Aorta (tissue), 5 donors: ENCODE measurements at places on chromosomes 3 and 15. TPM values are rescaled to one million over a fixed set of nuclear protein-coding genes. Genes with fewer than 3 reads are reported as not detected.

Gene VPS8
- 108 TPM for total RNA-seq

DNA sequence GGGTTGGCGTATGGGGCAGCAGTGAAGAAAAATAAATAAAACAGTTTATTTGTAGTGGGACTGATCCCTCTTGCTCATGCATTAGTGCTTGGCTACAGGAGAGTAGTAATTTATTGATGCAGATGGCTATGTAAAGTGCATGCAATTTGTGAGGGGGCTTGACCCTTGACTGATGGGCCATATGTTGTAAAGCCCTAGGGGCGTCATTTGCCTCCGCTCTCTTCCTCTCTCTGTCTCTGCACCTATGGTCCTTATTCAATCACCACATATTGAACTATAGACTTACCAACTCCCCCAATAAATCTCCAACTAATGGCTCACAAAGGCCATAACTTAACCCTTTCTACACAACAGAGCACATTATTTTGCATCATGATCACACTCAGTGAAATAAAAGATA lies 227.7 kb downstream of the ROBO2 start:
- DNase-seq = no peak
- H3K4me3 ChIP-seq = no peak overlapping the region
- H3K36me3 ChIP-seq = no peaks in the 10 kb centered on the region
- H3K4me1 ChIP-seq = no peaks in the 10 kb centered on the region

DNA sequence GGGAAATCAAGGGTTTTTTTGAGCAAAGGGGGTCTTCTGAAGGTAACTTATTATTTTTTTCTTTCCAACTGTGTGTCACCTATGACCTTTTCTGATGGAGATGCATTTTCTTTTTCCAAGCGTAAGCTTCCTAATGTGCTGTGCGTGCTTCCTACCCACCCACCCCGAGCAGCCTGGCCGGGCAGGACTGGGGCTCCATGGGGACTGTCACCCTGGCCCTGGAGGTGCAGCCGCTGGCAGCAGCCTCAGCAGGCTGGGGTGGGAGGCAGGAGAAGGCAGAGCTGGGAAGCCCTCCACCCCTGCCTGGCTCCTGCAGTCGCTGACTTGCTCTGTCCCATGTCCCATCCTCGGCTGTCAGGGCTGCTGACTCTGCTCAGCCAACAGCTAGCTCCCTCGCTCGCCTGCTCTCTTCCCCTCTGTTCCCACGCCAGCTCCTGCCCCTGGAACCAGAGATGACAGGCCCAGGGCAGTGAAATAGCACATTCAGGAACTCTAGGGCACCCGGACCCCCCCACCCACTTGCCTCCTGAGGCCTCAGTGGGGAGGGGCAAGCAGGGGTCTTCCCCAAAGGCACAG lies 21.4 kb downstream of the IDH2 start:
- H3K27me3 ChIP-seq = no peaks in the 10 kb centered on the region
- H3K36me3 ChIP-seq = no peaks in the 10 kb centered on the region
- no peak overlapping the region for H3K27ac ChIP-seq
- DNase-seq = no peak

GRCh38 chr3:34919025-34919424 lies 720.3 kb upstream of the ARPP21 start:
- no peak for DNase-seq
- H3K27me3 ChIP-seq = no peaks in the 10 kb centered on the region
- H3K4me1 ChIP-seq = no peaks in the 10 kb centered on the region

- no peak overlapping the region for H3K27ac ChIP-seq
- no peak for DNase-seq
- H3K4me1 ChIP-seq = no peaks in the 10 kb centered on the region
- H3K36me3 ChIP-seq = no peaks in the 10 kb centered on the region
- no peaks in the 10 kb centered on the region for H3K27me3 ChIP-seq
Observed at GRCh38 chr3:112781599-112781998, 65.1 kb downstream of the CD200R1L start.

DNA sequence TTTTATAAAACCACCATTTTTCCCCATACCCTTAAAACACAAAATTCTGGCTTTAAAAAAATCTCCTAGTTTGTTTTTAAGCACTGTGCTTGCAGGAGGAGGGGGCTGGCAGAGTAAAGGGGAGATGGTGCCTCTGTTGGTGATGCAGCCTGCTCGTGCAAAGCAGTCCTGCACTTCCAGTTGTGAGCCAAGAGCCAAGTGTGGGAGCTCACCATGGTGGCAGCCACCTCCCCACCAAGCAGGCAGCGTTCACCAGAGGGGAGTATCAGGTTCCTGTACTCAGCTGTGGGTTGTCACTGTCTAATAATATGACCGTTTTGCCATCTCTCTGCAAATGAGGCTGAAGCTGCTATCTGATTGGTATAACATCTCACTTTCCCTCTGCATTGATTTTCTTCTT lies 164.8 kb downstream of the SYNPR start:
- H3K4me3 ChIP-seq = no peak overlapping the region
- no peak overlapping the region for H3K27ac ChIP-seq
- no peaks in the 10 kb centered on the region for H3K36me3 ChIP-seq
- H3K27me3 ChIP-seq = no peaks in the 10 kb centered on the region
- no peak for DNase-seq
- no peaks in the 10 kb centered on the region for H3K4me1 ChIP-seq

- H3K36me3 ChIP-seq = no peaks in the 10 kb centered on the region
- H3K27me3 ChIP-seq = no peaks in the 10 kb centered on the region
- H3K4me1 ChIP-seq = no peaks in the 10 kb centered on the region
- H3K27ac ChIP-seq = no peak overlapping the region
Observed at GRCh38 chr3:143677430-143677829, 170.8 kb downstream of the SLC9A9 start.

- H3K4me3 ChIP-seq = no peak overlapping the region
- H3K4me1 ChIP-seq = no peaks in the 10 kb centered on the region
- DNase-seq = no peak
- no peak overlapping the region for H3K27ac ChIP-seq
- peaks cover 2% of the 10 kb centered on the region for H3K36me3 ChIP-seq
Observed at GRCh38 chr15:31384568-31384967, 57.9 kb downstream of the KLF13 start.

DNA sequence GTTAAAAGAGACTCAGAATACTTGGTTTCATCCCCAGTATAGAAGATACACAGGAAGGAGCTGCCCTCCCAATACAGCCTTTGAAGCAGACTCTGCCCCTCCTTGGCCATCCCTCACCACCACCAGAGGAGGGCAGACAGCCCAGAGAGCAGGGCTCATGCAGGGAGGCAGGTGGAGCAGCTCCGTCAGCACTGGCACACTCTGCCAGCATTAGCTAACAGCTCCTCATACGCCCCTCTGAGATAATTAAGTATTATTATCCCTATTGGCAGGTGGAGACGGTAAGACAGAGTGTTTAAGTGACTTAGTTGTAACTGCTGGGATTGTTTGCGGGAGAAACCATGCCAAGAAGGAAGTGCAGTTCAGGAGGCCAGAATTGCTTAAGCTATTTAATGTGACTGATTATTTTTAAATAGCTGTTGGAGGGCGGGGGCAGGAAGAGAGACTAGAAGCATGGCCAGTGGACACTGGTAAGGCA lies 434.0 kb downstream of the EPHB1 start:
- DNase-seq = no peak
- no peak overlapping the region for H3K4me3 ChIP-seq
- H3K27ac ChIP-seq = no peak overlapping the region
- H3K27me3 ChIP-seq = peaks cover 2% of the 10 kb centered on the region

- no peak overlapping the region for H3K27ac ChIP-seq
- no peaks in the 10 kb centered on the region for H3K4me1 ChIP-seq
- H3K36me3 ChIP-seq = no peaks in the 10 kb centered on the region
- no peaks in the 10 kb centered on the region for H3K27me3 ChIP-seq
Observed at GRCh38 chr15:95864467-95864886, 466.0 kb upstream of the NR2F2 start.

Gene B3GALNT1
- total RNA-seq = 11.8 TPM

DNA sequence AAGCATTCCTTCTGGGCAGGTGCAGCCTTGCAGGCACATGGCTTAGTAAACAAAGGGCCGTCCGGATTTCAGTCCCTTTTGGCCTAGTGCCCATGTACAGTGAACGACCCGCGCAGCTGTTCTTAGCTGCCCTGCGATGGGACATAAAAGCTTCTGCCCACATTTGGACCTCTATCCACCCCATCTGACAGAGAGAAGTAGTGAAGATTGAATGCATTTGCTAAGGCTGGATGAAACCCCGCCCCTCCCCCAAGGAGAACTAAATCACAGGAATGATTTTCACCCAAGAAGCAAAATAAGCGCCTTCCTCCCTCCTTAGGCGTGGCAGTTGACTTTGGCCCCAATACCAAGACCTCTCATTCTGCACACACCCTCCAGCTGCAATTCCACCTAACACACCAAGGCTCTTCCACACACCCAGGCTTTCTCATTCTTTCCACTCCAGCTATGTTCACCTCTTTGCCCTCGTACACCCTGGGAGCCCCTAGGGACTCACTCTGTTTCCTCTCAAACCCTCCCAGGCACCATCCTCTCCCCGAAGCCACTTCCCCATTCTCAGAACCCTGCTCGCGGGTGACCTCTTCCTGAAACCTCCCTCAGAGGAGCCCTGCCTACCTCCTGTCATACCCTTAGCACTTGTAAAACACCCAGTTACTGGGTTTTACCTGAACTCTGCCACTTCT lies 14.1 kb upstream of the HRH1 start:
- H3K27me3 ChIP-seq = no peaks in the 10 kb centered on the region
- H3K4me3 ChIP-seq = no peak overlapping the region

- H3K4me1 ChIP-seq = no peaks in the 10 kb centered on the region
- DNase-seq = no peak
- no peaks in the 10 kb centered on the region for H3K36me3 ChIP-seq
- peak overlapping the region; percentile 33 for H3K27ac ChIP-seq
- no peaks in the 10 kb centered on the region for H3K27me3 ChIP-seq
- no peak overlapping the region for H3K4me3 ChIP-seq
Observed at GRCh38 chr3:62187022-62187431, 186.3 kb downstream of the FEZF2 start.

Gene PAQR5
- total RNA-seq = 0.71 TPM

GRCh38 chr3:47888986-47889757 lies 86.2 kb downstream of the DHX30 start:
- no peaks in the 10 kb centered on the region for H3K4me1 ChIP-seq
- H3K27ac ChIP-seq = no peak overlapping the region
- no peak for DNase-seq
